Head of caudate nucleus (tissue), 42 donors: ENCODE measurements at places on chromosomes 4 and X.

DNA sequence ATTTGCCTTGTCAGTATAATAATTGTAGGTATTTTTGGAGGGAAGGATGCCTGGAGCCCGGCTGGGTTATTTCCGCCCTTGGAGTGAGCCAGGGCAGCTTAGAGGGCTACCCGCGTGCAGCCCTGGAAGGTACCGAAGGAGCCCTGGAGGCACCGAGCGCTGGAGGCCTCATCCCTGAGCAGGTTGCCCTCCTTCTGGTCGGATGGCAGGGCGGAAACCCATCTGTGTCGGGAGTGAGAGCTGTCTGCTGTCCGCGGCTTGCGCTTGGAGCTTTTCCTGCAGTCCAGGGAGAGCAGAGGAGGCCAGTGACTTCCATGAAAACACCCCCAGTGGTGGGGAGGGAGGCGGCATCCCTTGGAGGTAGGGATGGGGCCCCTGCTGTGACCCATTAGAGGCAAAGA, 122.1 kb downstream of the TBL1X start:
- DNase-seq = no peak

- no peak for DNase-seq
These were observed 74.2 kb downstream of the TMEM165 start for GRCh38 chr4:55469979-55470378.

GRCh38 chr4:3508542-3508941, 23.7 kb downstream of the LRPAP1 start:
- no peak for DNase-seq

DNA sequence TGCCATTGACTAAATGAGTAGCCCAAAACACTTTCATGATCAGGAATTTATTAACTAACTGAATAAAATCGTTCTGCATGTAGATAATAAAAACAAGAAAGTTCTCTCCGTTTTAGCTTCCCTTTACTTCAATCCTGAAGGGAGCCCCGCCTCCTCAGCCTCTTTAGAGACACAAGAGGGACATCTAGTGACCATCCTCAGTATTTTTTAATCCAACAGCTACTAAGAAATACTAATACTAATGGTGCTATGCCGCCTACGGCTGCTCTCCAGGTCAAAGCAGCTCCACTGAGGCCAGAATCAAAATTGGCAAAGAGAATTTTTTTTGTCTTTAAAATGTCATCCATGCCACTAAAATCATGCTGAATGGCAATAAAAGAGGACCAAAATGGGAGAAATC, 3.2 kb upstream of the PCDH19 start:
- peak; percentile 22 for DNase-seq

- DNase-seq = no peak
These were observed 17.8 kb downstream of the EGF start for GRCh38 chr4:109930464-109930863.

GRCh38 chr4:17418010-17418409, 93.9 kb downstream of the QDPR start:
- no peak for DNase-seq

DNA sequence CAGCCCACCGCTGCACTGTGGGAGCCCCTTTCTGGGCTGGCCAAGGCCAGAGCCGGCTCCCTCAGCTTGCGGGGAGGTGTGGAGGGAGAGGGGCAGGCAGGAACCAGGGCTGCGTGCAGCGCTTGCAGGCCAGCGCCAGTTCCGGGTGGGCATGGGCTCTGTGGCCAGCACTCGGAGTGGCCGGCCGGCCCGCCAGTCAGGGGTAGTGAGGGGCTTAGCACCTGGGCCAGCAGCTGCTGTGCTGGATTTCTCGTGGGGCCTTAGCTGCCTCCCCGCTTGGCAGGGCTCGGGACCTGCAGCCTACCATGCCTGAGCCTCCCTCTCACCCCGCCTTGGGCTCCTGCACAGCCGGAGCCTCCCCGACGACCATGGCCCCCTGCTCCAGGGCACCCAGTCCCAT, 45.2 kb downstream of the RXFP1 start:
- no peak for DNase-seq

DNA sequence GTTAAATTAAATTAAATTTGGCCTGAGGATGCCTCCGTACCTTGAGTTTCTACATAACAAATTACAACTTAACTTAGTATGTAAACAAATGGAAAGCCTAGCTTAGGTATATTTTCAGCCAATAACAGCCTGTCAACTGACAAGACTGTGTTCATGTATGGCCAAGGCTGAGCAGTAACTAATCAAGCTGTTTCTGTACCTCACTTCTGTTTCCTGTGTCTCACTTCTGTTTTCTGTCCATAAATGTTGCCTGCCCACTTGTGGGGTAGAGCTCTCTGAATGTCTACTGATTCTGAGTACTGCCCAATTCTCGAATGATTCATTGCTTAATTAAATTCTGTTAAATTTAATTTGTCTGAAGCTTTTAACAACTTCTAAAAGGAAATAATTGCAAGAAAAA, 445.2 kb downstream of the PCDH11X start:
- DNase-seq = no peak

DNA sequence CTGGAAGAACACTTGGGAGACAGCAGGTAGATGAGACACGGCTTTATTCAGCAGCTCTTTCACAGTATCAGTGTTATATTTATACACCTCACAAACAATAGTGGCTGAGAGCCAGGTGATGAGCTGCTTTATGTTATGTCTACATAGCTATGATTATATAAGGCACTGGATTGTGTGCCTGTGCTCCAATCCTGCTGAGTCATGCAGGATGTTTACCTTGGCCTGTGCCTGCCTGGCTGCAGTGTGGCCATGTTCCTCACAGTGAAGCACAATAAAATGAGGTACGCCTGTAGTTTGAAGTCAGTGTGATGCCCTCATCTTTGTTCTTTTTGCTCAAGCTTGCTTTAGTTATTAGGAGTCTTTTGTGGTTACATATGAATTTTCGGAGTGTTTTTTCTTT, 31.3 kb downstream of the CXCL13 start:
- no peak for DNase-seq

DNA sequence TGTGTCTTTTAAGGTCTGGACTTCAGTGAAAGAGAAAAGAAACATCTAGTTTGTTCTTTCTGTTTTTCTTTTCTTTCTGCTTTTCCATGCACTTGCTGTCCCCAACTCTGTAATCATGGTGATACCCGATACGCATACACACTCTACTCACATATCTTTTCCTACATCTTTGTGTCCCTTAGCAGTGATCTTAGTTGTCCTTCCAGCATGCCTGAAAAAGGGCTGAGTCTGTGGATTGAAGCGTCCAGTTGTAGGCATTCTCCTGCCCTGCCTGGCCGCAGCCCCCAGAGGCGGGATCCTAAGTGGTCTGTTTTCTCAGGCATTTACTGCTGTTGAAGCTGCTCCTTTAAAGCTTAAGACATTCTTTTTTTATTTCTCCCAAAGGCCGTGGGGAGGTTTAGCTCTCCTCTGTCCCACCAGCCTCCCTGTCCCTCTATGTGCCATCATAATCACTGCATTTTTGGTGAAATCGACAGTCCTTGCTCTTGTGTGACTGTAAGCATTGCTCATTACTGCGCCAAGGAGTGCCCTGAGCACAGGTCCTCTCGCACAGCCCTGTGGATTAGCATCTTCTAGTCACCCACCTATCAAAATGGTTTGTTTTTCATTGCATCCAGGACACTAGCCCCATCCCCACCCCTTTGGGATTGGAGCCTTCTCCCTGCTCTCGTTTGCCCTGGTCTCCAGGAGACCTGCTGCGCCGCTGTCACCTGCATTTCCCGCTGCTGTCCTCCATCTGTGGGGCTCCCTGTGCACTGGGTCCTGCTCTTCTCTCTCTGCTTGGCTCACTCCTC, 4.4 kb downstream of the RGS12 start:
- DNase-seq = no peak

DNA sequence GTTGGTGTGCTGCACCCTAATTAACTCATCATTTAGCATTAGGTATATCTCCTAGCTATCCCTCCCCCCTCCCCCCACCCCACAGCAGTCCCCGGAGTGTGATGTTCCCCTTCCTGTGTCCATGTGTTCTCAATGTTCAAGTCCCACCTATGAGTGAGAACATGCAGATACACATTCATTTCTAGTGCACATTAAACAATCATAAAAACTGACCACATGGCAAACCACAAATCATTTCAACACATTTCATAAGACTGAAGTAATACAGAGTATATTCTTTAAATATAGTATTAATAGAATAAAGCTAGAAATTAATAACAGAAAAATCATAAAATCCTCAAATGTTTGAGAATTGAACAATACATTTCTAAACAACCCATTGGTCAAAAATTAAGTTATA, 34.1 kb downstream of the PRKG2 start:
- DNase-seq = no peak

DNA sequence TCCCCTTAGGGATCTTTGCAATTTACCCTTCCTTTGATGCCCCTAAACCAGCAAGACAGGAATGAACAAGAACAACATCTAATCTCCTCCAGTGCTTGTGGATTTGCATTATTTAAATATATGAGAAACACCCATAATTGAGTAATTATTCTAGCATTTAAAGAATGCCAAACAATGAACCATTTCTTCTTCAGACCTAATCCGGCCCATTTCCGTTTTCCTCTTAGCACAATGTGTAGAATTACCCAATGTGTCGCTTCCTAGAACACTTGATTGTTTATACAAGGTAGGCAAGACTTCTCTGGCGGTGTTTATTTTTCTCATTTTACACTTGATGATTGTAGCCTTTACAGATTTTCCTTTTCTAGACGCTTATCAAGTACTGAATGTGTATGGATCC, 43.5 kb downstream of the CLDN34 start:
- DNase-seq = no peak

DNA sequence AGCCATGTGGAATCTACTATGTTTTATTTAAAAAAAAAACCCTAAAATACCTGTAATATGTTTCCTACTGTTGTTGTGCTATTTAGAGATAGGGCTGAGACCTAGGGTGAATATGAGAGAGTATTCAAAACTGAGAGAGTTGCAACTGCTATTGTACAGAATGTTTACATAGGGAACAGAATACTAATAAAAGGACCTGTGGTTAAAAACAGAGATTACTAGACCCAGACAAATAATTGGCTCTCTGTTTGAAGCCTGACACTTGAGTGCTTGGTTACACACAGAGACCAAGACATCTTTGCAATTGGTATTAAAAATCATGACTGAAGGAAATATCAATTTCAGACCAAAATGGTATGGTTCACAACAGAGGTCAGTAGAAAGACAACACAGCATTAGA, 278.9 kb upstream of the GIMD1 start:
- no peak for DNase-seq
